GM23338 (cell line): ENCODE measurements at places on chromosomes 2 and 18.

DNA sequence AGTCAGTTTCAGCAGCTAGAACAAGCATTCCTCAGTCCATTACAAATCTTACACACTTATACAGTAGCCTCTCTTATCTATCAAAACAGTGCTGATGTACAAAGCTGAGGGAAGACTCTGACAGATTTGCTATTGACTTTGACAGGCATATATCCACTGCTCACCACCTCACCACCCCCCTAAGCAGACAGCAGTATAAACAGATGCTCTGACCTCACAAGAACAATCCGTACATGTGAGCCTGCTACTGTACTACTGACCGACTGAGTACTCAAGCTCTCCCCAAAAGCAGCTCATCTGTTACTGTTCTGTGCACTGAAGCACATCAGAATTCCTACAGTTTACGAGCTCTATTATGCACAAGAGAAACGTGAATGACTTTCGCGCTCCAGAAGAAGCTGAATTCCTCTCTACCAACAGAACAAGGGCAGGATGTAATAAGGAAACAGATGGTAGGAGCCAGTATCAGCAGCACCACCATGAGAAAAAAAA lies 95.6 kb upstream of the PDE1A start:
- no peak for DNase-seq

- no peak for DNase-seq
Measured at GRCh38 chr2:190547886-190548285, 13.4 kb upstream of the NEMP2 start.

GRCh38 chr18:47917923-47918610 lies 12.4 kb downstream of the SMAD2 start:
- peak; percentile 70 for DNase-seq

- DNase-seq: peak; percentile 28
Measured at GRCh38 chr18:62876828-62877227, 161.5 kb downstream of the PHLPP1 start.

DNA sequence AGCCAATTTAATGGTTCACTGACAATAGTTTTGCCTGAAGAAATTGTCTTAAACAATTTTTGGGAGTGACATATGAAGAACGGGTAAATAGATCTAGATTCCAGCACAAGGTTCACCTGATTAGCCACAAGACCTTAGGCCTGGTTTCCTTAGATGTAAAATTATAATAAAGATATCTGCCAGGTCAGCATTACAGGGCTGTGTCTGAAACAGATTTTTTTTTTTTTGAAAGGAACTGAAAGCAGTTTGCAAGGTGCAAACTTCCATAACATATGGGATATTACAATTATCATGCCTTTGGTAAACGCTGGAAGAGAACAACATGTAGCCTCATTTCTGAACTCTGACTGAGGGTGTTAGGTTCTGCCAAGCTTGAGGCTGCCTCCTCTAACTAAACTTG lies 599.4 kb downstream of the ERBB4 start:
- DNase-seq: no peak

DNA sequence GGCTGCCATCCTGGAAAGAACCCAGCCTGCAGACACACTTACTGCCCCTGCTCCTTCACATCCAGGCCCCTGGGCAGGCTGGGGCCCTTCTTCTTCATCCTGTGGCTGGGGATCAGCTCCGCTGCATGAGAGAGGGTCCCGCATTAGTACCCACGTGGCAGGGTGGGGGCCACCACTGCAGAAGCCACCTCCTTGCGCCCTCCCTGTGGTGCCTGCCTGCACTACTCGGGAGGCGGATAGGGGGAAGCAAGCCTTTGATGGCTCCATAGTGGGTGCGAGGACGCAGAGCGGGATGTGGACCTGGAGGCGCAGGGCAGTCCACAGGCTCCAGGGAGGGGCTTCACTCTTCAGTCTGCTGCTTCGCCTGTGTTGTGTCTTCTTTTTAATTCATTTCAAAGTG lies 46.7 kb downstream of the GPC1 start:
- no peak for DNase-seq

DNA sequence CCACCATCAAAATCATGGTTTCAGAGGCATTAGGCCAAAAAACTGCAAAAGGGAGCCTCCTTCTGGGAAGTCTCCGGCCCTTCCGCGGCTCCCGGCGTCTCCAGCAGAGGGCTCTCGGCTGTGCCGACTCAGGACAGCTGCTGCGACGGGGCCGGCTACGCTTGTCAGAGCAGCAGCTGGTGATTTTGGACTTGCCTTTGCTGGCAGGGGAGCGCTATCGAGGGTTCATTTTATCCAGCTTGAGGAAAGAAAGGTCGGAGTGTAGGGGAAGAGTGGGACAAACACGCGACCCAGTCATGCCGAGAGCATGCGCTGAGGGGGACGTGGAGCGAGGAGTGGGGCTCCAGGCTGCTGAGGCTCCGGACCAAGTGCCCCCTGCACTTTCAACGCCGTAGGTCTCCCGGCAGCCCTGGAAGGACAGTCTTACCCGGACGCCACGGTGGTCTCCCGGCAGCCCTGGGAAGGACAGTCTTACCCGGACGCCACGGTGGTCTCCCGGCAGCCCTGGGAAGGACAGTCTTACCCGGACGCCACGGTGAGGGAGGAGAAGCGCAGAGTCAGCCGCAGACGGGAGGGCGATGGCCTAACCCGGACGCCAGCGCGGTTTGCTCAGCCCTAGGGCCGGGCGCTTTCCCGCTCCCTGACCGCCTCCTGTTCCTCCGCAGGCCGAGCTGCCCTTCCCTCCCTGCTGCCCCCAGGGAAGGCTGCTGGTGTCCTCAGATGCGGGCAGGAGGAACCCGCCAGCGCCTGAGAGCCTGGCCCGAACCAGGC lies 21.7 kb downstream of the DDX18 start:
- peak; percentile 93 for DNase-seq

GRCh38 chr18:41324020-41324791 lies 630.8 kb upstream of the PIK3C3 start:
- DNase-seq: no peak
